Tibial nerve (tissue), 4 donors: ENCODE measurements at places on chromosomes 3 and 15.

- DNase-seq, result no peak
These were observed 318.0 kb downstream of the GBE1 start for GRCh38 chr3:81443457-81443782.

DNA sequence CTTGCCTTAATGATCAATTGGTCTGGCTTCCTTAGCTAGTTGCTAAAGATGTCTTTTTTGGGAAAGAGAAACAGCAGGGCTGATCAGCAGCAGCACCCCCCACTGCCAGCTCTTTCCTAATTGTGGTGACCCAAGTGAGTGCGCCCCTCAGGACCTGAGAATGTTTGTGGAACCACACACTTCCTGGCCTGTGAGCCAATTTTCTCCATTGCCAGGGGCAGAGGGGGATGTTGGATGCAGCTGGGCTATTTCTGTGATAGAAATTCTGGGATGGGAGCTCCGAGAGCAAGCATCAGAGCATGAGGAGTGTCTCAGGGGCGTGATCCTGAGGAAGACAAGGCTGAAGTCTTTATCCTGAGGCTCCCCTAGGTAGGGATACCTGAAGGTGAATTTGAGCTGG, 66.6 kb downstream of the CLDN11 start:
- DNase-seq, result no peak

- DNase-seq, result no peak
These were observed 41.9 kb upstream of the SLC6A1 start for GRCh38 chr3:10950476-10951294.

GRCh38 chr15:42984493-42985034, 64.0 kb upstream of the TTBK2 start:
- DNase-seq, result no peak

- DNase-seq, result peak; percentile 15
These were observed 190.8 kb upstream of the HES1 start for GRCh38 chr3:193945143-193945542.

DNA sequence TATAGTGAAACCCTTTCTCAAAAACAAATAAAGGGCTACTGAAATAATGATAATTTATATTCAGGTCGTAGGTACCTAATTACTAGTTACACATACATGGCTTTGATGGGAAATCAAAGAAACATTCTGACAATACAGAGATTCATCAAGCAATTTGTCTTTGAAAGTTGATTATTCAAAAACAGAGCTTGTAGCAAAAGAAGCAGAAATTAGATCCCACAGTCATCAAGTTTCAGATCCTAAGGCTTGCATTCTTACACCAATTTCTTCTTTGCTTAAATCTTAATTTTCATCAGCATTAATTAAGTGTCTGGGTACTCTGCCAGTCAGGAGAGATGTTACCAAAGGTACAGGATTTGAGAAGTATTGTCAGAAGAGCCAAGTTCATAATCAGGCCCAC, 1.5 kb upstream of the HEXA start:
- DNase-seq, result no peak

DNA sequence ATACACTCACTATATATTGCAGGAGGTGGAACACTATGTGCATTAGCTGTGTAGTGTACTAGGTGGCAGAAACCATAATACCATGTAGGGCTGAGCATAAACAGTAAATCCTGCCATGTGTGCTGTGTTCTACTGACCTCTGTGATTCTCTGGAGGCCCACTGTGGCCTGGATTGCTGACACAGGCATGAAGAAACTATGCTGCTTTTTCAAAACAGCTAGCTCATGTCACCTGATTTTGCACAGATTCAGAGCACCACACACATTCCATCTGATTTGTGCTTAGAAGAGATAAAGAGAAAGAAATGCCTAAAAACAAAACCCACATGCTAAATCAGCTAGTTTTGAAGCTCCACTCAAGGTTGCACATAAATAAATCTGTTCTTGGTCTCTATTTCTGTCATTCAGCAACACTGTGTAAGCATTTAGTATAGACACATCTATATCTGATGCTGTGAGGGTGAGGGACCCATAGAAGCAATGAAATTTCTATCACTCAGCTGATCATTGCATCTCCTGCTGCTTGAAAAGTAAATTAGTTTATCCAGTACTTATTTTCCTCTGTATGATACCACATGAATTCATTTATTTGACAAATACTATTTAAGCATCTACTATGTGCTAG, 1007.7 kb upstream of the SEMA6D start:
- DNase-seq, result no peak

GRCh38 chr3:46571684-46572083, 5.6 kb upstream of the LRRC2 start:
- no peak for DNase-seq

GRCh38 chr15:74584779-74585178, 30.9 kb upstream of the CLK3 start:
- DNase-seq, result no peak

GRCh38 chr3:120646771-120647432, 35.1 kb downstream of the HGD start:
- DNase-seq, result no peak

- DNase-seq, result no peak
These were observed 266.5 kb downstream of the ADAMTS17 start for GRCh38 chr15:100075229-100075628.

DNA sequence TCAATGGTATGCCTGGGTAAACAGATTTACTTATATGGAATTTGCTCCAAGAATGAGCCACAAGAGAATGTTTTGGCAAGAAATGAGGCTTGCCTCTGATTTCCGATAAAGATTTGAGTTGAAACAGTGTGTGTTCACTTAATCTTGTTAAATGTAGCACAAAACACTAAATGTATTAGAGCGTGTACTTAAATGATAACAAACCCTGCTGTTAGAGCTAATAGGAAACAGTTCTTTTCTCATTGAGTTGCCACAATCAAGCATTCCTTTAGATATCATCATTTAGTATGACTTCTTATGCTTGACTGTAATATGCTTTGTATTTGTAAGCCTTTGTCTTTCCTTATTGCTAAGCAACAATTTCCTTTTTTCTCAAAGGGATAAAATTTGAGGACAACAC, 353.6 kb upstream of the ZNF717 start:
- DNase-seq, result no peak

GRCh38 chr3:99505646-99506269, 132.6 kb upstream of the COL8A1 start:
- DNase-seq, result peak; percentile 68

- no peak for DNase-seq
These were observed 59.9 kb upstream of the MCF2L2 start for GRCh38 chr3:183488343-183488742.

DNA sequence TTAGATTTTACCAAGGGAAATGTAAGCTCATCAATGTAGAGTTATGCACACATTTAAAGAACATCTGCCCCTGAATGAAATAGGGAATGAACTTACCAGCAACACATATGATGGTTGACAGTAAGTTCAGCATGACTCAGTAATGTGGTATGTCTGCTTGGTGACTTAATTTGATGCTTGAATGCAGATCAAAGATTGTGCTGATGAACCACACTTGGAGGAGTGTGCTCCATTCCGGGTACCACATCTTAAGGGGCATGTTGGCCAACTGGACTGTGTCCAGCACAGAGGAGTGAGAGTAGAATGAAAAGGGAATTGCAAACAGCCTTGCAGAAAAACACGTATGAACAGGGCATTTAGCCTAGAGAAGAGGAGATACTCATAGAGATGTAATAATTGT, 171.0 kb upstream of the RARB start:
- DNase-seq, result no peak

DNA sequence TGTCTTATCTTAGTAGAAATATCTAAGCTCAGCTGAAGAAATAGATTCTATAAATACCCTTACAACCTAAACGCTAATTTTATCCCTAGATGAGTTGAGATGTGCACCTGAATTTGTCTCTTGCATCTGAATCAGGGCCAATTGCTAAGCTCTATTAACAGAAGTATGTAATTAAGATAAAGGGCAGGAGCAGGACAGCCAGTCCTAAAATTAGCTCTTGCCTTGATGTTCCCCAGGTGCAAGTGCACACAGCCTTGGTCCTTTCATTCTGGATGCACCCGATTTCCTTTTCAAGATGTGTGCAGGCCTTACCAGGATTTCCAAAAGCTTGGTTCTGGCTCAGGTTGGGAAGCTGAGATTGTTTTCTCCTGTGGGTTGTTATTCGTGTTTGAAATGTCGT, 52.4 kb downstream of the MAGI1 start:
- DNase-seq, result no peak

- DNase-seq, result no peak
These were observed 6.7 kb downstream of the MRAS start for GRCh38 chr3:138355071-138355470.

DNA sequence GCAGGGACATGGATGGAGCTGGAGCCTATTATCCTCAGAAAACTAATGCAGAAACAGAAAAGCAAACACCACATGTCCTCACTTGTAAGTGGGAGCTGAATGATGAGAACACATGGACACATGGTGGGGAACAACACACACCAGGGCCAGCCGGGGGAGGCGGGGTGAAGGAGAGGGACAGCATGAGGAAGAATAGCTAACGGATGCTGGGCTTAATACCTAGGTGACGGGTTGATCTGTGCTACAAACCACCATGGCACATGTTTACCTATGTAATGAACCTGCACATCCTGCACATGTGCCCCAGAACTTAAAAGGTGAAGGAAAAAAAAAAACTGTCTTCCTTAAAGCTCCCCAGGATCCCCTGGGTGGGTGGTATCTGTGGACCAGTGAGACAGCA, 87.1 kb downstream of the ADAMTS17 start:
- no peak for DNase-seq

GRCh38 chr3:88019024-88019423, 39.8 kb downstream of the CGGBP1 start:
- no peak for DNase-seq

DNA sequence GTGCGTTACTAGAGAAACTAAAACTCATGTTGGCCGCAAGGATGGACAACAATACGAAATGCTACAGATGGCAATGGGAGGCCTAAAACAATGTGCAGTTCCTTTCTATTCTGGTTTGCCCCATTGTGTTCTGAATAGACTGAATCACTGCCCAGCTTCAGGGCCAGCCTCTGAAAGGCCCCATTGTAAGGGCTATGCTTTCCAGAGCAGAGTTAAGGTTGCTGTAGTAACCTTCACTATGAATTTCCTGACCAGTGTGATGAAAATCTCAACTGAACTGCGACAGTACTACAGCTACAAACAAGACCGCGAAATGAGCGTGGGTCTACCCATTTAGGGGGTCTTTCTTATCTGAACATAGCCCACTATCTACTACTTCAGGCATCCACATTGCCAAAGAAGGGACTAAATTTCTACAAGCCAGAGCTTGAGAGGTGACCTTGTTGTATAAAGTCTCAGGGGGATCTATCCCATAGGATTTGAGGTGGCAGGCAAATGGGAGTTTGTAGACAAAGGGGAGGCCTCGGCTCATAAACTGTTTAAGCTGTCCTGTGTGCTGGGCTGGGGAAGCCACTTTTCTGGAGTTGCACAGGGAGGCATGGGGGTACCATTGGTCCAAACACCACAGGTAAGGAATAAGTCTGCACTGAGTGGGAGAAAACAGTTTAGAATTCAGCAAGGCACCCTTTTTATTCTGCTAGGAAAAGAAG, 80.1 kb downstream of the MYO1E start:
- DNase-seq, result no peak

DNA sequence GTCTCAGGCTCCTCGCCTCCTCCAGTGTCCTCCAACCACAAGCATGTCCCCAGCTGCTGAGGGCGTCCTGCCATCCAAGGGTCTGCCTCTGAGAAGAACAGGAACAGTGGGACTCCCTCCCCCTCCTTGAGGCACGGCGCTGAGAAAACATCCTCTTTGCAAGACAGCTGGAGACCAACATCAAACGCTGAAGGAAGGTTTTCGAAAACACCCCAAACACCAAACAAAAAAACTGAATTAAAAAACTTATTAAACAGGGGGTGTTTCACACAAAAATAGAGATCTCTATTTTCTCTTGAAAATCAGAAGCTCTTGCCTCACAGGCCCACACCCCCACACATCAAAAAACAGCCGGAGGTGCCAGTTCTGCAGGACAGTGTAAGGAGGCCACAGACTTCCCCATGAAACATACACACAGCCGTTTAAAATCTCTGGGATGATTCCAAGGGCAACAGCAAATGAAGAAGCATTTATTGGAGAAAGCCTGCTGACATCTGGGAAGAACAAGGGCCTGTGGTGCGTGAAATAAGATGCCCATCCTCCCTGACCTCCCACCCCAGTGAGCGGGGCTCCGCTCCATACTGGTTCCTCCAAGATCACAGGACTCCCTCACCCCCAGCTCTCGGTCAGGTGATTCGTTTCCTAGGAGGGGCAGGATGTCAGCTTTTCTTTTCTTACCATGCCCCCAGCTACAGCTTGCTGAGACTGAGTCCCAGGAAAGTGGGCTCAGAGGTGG, 71.3 kb downstream of the NUP210 start:
- DNase-seq, result no peak
